Activated naive CD4-positive, alpha-beta T cell (primary cell): ENCODE measurements at places on chromosomes 1 and 21.

- DNase-seq, result no peak
These were observed 11.4 kb downstream of the VWA5B1 start for GRCh38 chr1:20302108-20302471.

DNA sequence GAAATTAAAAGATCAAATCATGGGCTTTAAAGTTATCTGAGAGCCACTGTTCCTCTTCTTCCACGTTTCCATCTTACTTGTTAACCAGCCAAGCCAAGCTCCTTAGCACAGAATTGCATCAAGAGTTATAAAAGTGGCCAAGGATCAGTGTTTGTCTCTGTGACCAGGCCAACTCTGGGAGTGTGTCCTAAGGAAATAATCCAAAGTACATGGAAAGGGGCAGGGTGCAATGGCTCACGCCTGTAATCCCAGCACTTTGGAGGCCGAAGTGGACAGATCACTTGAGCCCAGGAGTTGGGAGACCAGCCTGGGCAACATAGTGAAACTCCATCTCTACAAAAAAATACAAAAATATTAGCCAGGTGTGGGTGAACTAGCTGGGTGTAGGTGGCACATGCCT is 10.0 kb upstream of the MPZL1 start:
- DNase-seq, result no peak

- DNase-seq, result no peak
These were observed 2.2 kb upstream of the KRTAP10-6 start for GRCh38 chr21:44594406-44594916.

DNA sequence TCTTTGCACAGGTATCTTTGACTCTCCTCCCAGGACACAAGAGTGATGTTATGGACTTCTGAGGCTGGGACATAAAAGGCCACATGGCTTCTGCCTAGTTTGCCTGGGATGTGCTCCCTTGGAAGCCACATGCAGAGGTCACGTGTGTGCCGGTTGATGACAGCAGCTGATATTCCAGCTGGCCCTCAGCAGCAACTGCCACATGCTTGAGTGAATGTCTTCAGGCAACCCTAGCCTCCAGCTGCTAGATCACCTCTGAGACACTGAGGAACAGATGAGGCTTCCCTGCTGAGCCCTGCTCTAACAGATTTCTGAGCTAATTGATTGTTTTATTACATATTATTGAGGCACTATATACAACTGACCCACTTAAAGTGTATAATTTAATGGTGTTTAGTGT is 11.6 kb upstream of the AKR7A3 start:
- no peak for DNase-seq

- DNase-seq, result no peak
These were observed 95.7 kb upstream of the VANGL1 start for GRCh38 chr1:115545791-115546733.

- no peak for DNase-seq
These were observed 287.0 kb downstream of the SDCCAG8 start for GRCh38 chr1:243542739-243543415.
